ENCODE measurements at places on chromosomes 5 and 9. TPM values are rescaled to one million over a fixed set of nuclear protein-coding genes. Genes with fewer than 3 reads are reported as not detected.

The TMC1 gene
- total RNA-seq, result not detected

DNA sequence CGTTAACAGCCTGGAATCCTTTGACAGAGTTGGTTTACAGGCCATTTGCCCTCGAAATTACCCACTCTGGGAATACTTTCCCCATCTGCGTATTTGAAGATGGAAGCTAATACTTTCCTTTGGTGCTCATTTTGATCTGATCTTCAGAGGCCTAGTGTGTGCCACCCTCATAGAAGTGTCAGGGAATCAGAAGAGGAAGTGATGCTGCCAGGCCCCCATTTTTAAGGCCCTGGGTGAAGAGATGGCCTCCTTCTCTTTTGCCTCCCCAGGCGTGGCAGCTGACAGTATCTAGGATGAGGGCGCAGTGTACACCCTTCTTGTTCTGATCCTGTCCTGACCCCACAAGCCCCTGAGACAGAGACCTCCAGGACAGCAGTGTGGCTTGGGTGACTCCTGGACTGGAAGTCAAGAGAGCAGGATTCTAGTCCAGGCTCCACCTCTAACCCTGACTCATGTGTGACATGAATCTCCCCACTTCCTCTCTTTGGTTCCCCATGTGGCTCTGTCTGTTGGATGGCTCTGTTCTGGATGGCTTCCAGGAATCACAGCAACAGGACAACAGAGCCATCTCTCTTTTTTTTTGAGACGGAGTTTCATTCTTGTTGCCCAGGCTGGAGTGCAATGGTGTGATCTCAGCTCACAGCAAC, 27.8 kb downstream of the CSF1R start:
- H3K36me3 ChIP-seq, result peaks cover 4% of the 10 kb centered on the region
- no peaks in the 10 kb centered on the region for H3K4me1 ChIP-seq
- DNase-seq, result no peak
- no peaks in the 10 kb centered on the region for H3K27me3 ChIP-seq
- no peak overlapping the region for H3K27ac ChIP-seq
- no peak overlapping the region for H3K4me3 ChIP-seq

The BHMT2 gene
- not detected for total RNA-seq

The SMIM33 gene
- total RNA-seq, result not detected

The OR1Q1 gene
- not detected for total RNA-seq

The CDC37L1 gene
- 28.0 TPM for total RNA-seq

The NR5A1 gene
- 0.11 TPM for total RNA-seq

The YTHDC2 gene
- 34.9 TPM for total RNA-seq

GRCh38 chr9:3898461-3899218, 372.8 kb upstream of the RFX3 start:
- DNase-seq, result no peak
- H3K36me3 ChIP-seq, result no peaks in the 10 kb centered on the region
- H3K4me1 ChIP-seq, result no peaks in the 10 kb centered on the region
- H3K27ac ChIP-seq, result no peak overlapping the region
- no peaks in the 10 kb centered on the region for H3K27me3 ChIP-seq
- H3K4me3 ChIP-seq, result no peak overlapping the region

DNA sequence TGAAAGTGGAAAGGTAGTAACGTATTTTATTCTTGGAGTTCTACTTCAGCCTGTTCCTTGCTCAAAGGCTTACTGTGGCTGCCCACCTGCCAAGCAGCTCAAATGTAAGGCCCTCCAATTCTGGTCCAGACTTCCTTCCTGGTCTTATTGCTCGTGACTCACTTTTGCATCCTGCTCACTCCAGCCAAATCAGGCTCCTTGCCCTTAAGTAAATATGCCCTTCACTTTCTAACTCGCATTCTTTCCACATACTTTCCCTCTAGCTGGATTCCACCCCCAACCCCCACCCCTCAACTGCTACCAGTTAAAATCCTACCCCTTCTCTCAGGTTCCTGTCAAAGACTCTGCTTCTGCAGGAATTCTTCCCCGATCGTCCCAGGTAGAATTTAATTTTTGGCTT, 96.6 kb downstream of the GALNT10 start:
- no peaks in the 10 kb centered on the region for H3K27me3 ChIP-seq
- no peaks in the 10 kb centered on the region for H3K4me1 ChIP-seq
- DNase-seq, result no peak
- no peaks in the 10 kb centered on the region for H3K36me3 ChIP-seq
- H3K4me3 ChIP-seq, result no peak overlapping the region

DNA sequence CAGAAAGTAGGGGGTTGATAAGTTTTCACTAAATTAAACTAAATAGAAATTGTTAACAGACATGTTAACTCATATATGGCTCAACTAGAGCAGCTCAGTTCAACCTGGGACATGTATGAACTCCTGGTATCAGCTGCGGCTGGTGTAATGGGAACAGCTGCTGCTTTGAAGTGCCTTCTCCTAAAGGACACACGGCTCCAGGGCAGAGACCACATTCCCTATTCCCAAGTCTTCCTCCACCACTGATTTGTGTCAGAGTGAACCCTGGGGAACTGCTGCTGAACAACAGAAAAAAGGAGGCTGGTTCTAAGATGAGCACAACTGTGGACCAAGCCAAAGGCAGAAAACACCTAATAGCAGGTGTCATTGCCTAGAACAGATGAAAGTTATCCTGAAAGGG, 71.1 kb downstream of the MAPKAP1 start:
- no peaks in the 10 kb centered on the region for H3K36me3 ChIP-seq
- H3K4me3 ChIP-seq, result no peak overlapping the region
- no peaks in the 10 kb centered on the region for H3K27me3 ChIP-seq
- no peak overlapping the region for H3K27ac ChIP-seq
- no peak for DNase-seq

DNA sequence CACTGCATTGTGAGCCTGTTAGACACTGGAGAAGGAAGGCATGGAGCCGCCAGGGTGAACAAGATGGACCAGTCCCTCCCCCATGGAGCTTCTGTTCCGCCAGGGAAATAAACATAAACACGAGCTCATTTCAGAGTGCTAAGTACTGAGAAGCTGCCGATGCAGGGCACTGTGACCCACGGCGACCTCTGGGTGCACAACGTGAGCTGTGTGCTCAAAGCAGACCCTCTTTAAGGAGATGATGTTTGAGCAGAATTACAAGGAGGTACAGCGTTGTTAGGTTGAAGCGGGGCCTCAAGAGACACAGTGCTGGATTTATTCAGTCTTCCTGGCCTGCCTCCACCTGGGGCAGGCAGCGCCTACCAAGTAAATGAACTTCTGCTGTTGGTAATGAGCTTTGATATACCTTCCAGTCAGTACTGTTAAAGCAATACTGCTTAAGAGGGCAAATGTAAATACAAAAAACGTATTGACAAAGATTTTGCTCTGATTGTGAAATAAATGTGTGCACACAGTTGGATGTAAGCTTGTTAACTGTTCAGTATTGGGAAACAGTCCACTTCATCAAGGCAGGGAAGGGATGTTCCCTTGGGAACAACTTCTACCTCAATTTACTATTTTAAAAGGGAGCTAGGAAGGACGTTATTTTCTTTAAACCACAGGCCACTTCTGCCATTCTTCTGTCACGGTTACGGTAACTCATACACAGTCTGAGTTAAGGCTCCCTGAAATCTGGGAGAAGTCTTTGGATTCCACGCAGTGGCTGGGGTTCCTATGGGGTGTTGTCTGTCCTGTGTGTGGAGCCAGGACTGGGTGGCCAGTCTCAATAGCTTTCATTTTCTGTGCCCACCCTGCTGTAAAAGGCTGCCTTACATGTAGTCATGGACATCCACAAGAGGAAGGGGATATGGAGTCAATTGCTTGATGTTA, 48.9 kb upstream of the DMRT1 start:
- H3K4me1 ChIP-seq, result no peaks in the 10 kb centered on the region
- DNase-seq, result no peak
- no peaks in the 10 kb centered on the region for H3K36me3 ChIP-seq
- no peak overlapping the region for H3K4me3 ChIP-seq
- H3K27me3 ChIP-seq, result no peaks in the 10 kb centered on the region
- H3K27ac ChIP-seq, result no peak overlapping the region

- no peak overlapping the region for H3K4me3 ChIP-seq
- H3K36me3 ChIP-seq, result no peaks in the 10 kb centered on the region
- no peaks in the 10 kb centered on the region for H3K27me3 ChIP-seq
- no peaks in the 10 kb centered on the region for H3K4me1 ChIP-seq
- DNase-seq, result no peak
These were observed 206.1 kb upstream of the ZNF608 start for GRCh38 chr5:124952566-124952965.

- no peaks in the 10 kb centered on the region for H3K4me1 ChIP-seq
- H3K27me3 ChIP-seq, result no peaks in the 10 kb centered on the region
- H3K4me3 ChIP-seq, result no peak overlapping the region
These were observed 226.1 kb upstream of the PIK3R1 start for GRCh38 chr5:67989456-67989855.

The PPIC gene
- not detected for total RNA-seq

The BAAT gene
- total RNA-seq, result not detected

DNA sequence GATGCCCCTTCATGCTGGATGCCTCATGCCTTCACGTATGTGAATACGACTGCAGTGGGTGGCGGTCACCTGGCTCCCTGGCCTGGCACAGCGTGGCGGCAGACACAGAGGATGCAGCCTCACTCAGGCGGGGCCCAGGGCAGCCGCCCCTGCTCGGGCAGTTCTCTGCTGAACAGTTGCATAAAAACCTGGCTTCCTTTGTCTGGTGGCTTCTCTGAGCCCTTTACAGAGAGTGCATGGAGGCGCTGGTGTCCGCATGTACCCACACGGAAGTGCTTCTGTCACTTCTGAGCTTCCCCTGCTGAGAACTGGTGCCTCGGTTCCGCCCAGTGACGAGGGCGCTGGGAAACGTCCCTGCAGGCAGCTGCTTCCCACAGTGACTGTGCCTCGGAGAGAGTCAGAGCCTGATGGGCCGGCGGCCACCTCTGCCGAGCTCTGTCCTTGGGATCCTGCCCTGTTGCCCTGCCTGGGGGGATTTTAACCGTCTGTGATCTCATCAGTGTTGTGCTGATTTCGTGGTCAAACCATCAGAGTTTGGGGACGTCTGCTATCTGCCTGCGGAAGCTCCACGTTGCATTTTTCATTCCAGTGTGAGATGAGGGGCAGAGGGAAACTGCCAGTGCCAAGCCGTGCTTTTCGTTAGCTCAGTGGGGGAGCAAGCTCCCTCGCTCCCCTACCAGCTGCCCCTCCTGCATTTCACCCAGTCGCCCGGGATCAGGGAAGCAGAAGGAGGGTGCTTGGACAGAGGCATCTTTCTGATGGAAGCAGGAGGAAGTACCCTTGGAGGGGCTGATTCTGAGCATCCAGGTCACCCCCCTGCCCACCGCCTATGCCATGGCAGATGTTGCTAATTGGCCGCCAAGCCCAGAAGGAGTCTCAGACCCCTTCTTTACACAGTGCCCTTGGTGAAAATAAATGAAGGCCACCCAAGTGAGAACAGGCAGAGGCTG, 153.0 kb upstream of the COL5A1 start:
- no peaks in the 10 kb centered on the region for H3K4me1 ChIP-seq
- H3K27ac ChIP-seq, result no peak overlapping the region
- no peaks in the 10 kb centered on the region for H3K36me3 ChIP-seq
- no peaks in the 10 kb centered on the region for H3K27me3 ChIP-seq
- no peak overlapping the region for H3K4me3 ChIP-seq

DNA sequence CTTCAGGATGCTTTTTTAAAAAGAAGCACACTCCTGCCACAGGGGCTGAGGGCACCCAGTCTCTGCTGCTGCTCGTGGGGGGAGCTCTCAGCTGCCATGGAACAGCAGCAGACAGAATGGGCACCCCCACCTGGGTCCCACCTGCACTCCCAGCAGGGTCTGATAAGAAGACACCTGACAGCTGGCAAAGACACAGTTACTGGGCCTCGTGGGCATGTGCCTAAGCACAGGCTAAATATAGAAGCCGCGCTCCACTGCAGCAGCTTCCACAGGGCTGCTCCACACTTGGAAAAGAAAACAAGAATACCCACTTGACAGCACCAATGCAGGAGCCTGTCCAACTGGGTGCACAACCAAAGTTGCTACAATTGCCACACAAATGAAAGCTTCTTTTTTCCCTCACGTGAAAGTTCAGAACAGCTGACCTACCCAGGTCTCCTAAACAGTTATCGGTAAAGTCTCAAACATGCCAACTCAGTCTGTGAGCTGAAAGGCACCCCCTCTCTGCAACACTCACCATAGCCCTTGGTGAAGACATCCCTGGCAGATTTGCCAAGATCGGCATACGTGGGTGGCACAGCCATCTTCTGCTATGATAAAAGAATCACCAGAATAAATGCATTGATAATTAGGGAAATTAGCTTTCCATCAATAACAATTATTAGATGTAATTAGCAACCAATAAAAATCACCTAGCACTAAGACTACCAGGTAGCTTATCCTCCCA, 12.2 kb downstream of the VDAC1 start:
- H3K27me3 ChIP-seq, result no peaks in the 10 kb centered on the region
- no peak for DNase-seq
- H3K27ac ChIP-seq, result no peak overlapping the region

- H3K4me3 ChIP-seq, result no peak overlapping the region
- no peaks in the 10 kb centered on the region for H3K4me1 ChIP-seq
- H3K27me3 ChIP-seq, result no peaks in the 10 kb centered on the region
- DNase-seq, result no peak
These were observed 14.7 kb upstream of the LARP1 start for GRCh38 chr5:154740483-154740882.

GRCh38 chr5:91006713-91007112, 376.4 kb downstream of the ARRDC3 start:
- no peak overlapping the region for H3K27ac ChIP-seq
- no peaks in the 10 kb centered on the region for H3K4me1 ChIP-seq
- no peak for DNase-seq
- H3K4me3 ChIP-seq, result no peak overlapping the region
- H3K36me3 ChIP-seq, result no peaks in the 10 kb centered on the region
- no peaks in the 10 kb centered on the region for H3K27me3 ChIP-seq

The PCDHB11 gene
- not detected for total RNA-seq

The SLC9A3 gene
- total RNA-seq, result 3.2 TPM

- H3K36me3 ChIP-seq, result no peaks in the 10 kb centered on the region
- no peak overlapping the region for H3K27ac ChIP-seq
- H3K27me3 ChIP-seq, result no peaks in the 10 kb centered on the region
- no peaks in the 10 kb centered on the region for H3K4me1 ChIP-seq
- no peak for DNase-seq
- no peak overlapping the region for H3K4me3 ChIP-seq
These were observed 20.0 kb upstream of the PITX1 start for GRCh38 chr5:135053989-135054388.

DNA sequence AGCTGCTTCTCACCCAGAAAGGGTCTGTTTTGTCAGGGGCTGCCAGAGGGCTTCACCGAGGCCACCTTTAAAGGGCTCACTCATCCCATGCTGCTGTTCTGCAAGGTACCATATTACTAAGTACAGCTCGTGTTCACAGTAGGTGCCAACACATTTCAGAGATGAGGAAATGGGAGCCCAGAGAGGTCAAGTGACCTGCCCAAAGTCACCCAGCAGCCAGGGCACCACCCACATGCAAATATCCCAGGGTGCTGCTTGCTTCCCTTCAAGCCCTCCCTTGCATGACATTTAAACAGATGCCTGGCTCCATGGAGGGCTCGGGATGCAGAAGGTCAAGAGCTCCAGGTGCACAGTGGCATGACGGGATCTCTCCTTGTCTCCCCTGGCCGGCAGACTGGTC, 123.5 kb upstream of the SARDH start:
- no peaks in the 10 kb centered on the region for H3K27me3 ChIP-seq
- no peak overlapping the region for H3K4me3 ChIP-seq
- no peaks in the 10 kb centered on the region for H3K4me1 ChIP-seq
- H3K27ac ChIP-seq, result no peak overlapping the region
- no peaks in the 10 kb centered on the region for H3K36me3 ChIP-seq
- no peak for DNase-seq

GRCh38 chr5:19928562-19929421, 59.2 kb downstream of the CDH18 start:
- no peaks in the 10 kb centered on the region for H3K36me3 ChIP-seq
- H3K4me3 ChIP-seq, result no peak overlapping the region
- H3K27ac ChIP-seq, result no peak overlapping the region
- DNase-seq, result no peak

- no peak for DNase-seq
- H3K36me3 ChIP-seq, result no peaks in the 10 kb centered on the region
- H3K27ac ChIP-seq, result no peak overlapping the region
- H3K27me3 ChIP-seq, result no peaks in the 10 kb centered on the region
- no peaks in the 10 kb centered on the region for H3K4me1 ChIP-seq
- no peak overlapping the region for H3K4me3 ChIP-seq
These were observed 71.3 kb downstream of the SH3TC2 start for GRCh38 chr5:148991566-148991965.
